ENCODE measurements at places on chromosomes 16 and 17.

DNA sequence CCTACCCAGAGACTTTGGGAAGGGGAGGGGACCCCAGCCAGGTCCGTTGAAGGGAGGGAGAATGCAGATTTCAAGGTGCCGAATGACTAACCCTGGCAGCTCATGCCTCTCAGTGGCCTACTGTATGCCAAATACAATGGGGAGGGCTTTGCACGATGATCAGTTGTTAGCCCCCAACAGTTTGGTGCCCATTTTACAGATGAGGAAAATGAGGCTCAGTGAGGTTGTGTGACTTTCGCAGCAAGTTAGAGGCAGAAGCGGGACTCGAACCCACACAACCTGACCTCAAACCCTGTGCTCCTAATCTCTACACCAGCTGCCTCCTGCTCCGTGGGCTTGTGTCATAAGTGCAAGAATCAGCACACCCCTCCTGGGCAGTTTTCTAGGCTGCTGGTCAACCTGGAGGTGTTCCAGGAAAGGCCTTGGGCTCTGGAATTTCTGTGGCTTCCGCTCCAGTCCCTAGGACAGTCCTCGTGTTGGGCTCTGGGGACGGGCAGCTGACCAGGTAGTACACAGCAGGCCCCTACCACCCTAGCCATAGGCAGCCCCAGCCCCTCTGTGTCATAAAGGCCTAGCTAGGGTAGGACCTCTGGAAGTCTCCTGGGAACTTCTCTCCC is 11.9 kb upstream of the NAGPA start:
- no peak for DNase-seq

- DNase-seq, result no peak
Measured at GRCh38 chr17:20203761-20204263, 194.7 kb downstream of the SPECC1 start.

DNA sequence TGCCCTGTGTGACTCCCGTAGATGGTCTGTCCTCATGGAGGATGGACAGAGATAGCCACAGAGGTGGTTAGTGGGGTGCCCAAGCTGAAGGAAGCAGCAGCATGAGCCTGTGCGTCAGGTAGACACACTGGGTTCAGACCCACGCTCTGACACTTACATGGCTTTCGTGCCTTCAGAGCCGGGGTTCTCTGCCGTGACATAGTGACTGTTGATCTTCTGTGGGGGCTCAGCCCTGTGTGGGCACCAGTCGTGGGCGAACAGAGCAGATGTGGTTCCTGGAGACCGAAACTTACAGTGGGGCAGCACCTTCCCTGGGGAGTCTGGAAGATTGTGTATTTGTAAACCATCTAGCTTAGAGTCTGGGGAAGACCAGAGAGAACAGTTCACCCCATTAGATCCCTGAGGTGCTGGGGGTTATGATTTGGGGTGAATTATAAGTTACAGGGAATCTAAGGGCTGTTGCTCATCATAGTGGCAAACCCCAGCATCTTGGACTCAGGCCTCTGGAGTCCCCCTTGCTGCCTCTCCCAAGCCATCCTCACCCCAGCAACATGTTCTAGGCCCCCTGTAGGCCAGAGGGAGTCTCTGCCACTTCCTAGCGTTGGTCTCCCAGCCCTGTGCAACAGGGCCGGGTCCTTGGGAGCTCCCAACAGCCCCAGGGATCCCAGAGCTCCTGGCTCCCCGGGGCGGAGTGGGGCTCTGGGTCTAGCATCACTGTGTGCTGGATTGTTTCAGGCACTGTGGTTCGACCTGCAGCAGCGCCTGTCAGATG is 28.6 kb downstream of the NECAB2 start:
- no peak for DNase-seq

GRCh38 chr16:83705856-83706255 is 101.9 kb upstream of the HSBP1 start:
- no peak for DNase-seq

DNA sequence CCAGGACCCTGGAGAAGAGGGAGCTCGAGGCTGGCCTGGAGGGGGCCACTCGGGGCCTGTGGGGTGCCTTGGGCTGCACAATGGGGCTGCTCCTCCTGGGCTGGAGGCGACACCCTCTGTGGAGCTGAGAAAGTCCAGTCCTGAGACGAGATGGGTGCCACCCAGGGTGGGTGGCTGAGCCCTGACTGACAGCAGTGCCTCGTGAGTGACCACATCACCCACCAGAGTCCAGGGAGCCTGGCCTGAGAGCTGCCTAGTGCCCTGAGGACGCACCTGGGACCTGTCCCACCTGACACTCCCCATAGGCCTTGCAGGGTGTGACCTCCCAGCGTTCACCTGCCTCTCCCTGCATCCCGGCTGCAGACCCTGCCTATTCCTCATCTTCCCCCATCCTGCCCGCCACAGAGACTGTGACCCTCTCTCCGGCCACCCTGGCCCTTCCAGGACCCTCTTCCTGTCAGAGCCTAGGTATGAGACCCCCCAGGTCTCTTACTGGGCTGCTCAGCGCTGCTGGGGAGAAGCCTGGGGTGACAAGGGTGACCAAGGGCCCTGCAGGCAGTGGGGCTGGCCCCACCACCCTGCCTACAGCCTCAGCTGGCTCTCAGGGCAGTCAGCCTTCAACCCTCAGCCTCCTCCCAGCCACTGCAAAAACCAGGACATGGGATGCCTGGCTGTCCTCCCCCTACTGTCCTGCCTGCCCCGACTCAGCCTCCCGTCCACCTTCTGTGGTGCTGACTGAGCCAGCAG is 41.2 kb downstream of the TNFRSF13B start:
- no peak for DNase-seq

DNA sequence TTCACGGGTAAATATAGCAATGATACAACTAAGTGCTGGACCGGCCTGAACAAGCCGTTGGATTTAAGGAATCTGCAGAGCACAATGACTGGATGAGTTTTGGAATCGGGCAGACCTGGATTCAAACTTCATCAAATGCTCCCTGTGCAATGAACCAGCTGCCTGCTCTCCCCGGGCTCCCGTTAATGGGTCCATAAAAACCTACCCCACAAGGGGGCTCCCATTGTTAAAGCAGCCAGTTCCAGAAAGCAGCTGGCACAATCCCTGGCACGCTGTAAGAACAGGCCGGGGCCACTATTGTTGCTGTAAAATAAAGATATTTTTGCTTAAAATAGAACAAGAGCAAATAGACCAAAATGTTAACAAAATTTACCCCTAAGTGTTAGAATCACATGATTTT is 131.9 kb downstream of the C16orf95 start:
- no peak for DNase-seq

DNA sequence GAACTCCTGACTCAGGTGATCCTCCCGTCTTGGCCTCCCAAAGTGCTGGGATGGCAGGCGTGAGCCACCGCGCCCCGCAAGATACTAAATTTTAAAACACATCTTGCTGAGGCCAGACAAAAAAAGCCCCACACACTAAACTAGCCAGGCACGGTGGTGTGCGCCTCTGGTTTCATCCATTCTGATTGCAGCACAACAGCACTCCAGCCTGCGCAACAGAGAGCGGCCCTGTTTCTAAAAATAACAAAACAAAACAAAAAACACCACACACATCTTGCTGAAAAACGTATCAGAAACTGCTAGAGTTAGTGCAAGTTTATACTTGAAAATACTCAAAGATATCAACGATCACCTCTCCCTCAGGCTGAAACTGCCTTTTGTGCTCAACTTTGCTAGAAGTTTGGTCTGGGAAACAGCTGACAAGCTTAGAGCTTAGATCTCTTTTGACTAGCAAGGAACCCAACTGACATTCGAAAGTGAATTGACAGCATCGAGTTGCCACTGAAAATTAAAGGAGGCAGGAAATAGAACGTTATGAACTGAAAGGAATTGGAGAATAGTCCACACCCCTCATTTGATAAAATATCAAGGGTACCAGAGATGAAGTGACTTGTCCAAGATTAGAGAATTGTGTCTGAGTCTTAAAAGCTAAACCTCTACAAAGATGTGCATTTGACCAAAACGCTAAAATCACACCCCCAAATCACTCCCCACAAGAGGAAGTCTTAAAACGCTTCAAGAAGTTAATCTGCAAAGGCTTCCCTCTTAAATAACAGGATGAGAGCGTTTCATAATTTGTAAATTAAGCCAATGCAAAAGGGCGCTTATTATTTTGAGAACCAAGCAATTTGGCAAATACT is 908 bp downstream of the COG4 start:
- no peak for DNase-seq

DNA sequence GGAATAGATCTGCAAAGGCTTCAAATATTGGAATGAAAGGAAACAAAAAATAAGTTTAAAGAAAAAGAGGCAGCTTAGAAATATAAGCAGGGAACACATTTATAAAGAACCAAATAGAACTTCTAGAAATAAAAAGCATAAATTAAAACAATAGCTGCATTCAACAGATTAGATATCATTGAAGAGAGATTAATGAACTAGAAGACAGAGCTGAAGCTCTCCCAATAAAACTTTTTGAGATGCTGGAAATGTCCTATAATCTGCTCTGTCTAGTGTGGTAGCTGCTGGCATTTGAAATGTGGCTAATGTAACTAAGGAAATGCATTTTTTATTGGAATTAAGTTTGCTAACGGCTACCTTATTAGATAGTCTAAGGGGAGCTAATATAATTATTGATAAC is 115.6 kb downstream of the MAP2K4 start:
- no peak for DNase-seq

- DNase-seq, result no peak
Measured at GRCh38 chr17:17220529-17220928, 14.4 kb upstream of the PLD6 start.
